CD4-positive, alpha-beta T cell (primary cell): ENCODE measurements at places on chromosomes 2 and 18.

- no peak for DNase-seq
These were observed 234.9 kb downstream of the PHLPP1 start for GRCh38 chr18:62950246-62950645.

DNA sequence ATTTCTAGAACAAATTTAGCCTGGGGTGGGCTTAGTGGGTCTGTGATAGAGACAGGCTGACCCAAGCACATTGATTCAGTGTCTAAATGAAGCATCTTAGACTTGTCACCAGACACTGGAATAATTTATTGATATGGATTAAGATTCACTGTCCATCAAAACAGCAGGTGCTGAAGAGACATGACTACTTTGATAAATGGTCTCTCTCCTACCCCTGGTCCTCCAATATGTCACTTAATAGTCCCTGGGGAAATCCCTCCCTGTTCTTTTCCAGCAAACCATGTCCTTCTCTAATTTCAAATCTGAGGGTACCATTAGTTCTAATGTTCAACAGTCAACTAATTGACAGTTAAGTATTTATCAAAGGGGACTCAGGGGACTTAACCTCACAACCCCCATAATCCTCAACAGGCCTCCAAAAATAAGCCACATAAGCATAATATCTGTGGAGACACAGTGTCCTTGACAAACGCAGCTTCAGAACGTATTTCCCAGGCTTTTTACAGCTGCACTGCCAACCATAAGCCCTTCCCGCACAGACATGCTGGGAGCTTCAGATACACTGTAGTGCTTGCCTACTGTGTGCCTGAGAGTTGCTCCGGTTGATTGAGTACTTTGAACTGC is 391.0 kb downstream of the THSD7B start:
- DNase-seq = no peak

DNA sequence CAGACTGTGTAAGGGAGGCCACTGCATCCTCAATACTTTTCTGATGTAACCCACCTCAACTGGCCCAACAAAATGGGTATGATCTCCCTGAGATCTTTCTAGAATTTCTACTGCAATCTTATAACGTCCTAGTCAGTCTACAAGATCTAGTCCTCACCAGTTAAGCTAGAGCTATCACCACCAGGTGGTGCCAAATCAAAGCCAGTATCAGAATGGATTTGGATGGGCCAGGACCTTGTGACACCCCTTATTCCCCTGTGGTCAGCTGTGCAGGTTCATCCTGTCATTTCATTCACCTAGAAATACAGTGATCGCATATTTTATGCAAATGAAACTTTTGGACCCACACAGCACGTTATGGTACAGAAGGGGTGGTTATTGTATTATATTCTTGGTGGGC is 90.3 kb downstream of the OLA1 start:
- no peak for DNase-seq

- DNase-seq = no peak
These were observed 742.3 kb upstream of the SLC8A1 start for GRCh38 chr2:41194230-41194629.
